ENCODE measurements at places on chromosomes 3 and 15. TPM values are rescaled to one million over a fixed set of nuclear protein-coding genes. Genes with fewer than 3 reads are reported as not detected.

The GLT8D1 gene
- 110 TPM for total RNA-seq

- H3K27ac ChIP-seq, result no peak overlapping the region
- no peak overlapping the region for H3K4me3 ChIP-seq
- no peaks in the 10 kb centered on the region for H3K4me1 ChIP-seq
Measured at GRCh38 chr3:184884359-184885017, 72.5 kb downstream of the VPS8 start.

The OR5H2 gene
- not detected for total RNA-seq

- no peak overlapping the region for H3K4me3 ChIP-seq
- H3K27me3 ChIP-seq, result no peaks in the 10 kb centered on the region
- H3K4me1 ChIP-seq, result no peaks in the 10 kb centered on the region
- DNase-seq, result no peak
- no peak overlapping the region for H3K27ac ChIP-seq
Measured at GRCh38 chr15:35465783-35466182, 80.2 kb downstream of the DPH6 start.

GRCh38 chr3:81823086-81823485 lies 61.6 kb upstream of the GBE1 start:
- no peaks in the 10 kb centered on the region for H3K36me3 ChIP-seq
- peaks cover 4% of the 10 kb centered on the region for H3K4me1 ChIP-seq
- H3K27me3 ChIP-seq, result no peaks in the 10 kb centered on the region
- H3K4me3 ChIP-seq, result no peak overlapping the region

GRCh38 chr3:120196333-120196732 lies 88.7 kb downstream of the GPR156 start:
- DNase-seq, result no peak
- H3K4me1 ChIP-seq, result no peaks in the 10 kb centered on the region
- no peak overlapping the region for H3K27ac ChIP-seq

- H3K27me3 ChIP-seq, result no peaks in the 10 kb centered on the region
- H3K27ac ChIP-seq, result no peak overlapping the region
- H3K4me3 ChIP-seq, result no peak overlapping the region
- DNase-seq, result no peak
- H3K36me3 ChIP-seq, result no peaks in the 10 kb centered on the region
Measured at GRCh38 chr3:171129827-171130226, 103.3 kb upstream of the SLC2A2 start.

- H3K36me3 ChIP-seq, result no peaks in the 10 kb centered on the region
- no peaks in the 10 kb centered on the region for H3K27me3 ChIP-seq
- H3K4me3 ChIP-seq, result no peak overlapping the region
- H3K27ac ChIP-seq, result no peak overlapping the region
Measured at GRCh38 chr15:94001255-94001801, 230.0 kb upstream of the MCTP2 start.

The GATM gene
- 62.3 TPM for total RNA-seq

The AP3B2 gene
- 2.1 TPM for total RNA-seq

The KCNH8 gene
- 0.40 TPM for total RNA-seq
